ENCODE measurements at places on chromosomes 1 and 21.
A peak's percentile ranks its signal among the peaks of the same experiment; 100 is the strongest.

- no peak for DNase-seq
Measured at GRCh38 chr1:13443335-13443979, 33.2 kb downstream of the PRAMEF20 start.

GRCh38 chr1:26367441-26367840, 5.1 kb downstream of the ZNF683 start:
- DNase-seq = no peak

DNA sequence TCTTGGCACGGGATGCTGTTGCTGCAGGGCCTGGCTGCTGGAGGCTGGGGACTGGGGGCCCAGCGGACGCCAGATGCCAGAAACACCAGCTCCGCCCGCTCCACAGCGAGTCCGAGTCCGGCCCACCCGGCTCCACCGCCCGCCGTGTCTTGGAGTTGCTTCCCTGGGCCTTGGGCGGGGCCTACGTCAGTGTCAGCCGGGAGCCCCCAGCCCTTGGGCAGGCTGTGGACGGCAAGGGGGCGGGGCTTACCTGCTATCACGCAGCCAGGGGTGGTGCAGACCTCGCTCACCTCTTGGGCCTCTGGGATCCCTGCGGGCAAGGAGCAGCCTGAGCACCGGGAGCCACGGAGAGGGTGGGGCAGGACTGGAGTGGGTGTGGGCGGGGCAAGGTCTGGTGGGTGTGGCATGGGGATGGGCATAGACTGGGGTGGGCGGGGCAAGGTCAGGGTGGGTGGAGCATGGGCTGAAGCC, 21.8 kb downstream of the MMEL1 start:
- no peak for DNase-seq

DNA sequence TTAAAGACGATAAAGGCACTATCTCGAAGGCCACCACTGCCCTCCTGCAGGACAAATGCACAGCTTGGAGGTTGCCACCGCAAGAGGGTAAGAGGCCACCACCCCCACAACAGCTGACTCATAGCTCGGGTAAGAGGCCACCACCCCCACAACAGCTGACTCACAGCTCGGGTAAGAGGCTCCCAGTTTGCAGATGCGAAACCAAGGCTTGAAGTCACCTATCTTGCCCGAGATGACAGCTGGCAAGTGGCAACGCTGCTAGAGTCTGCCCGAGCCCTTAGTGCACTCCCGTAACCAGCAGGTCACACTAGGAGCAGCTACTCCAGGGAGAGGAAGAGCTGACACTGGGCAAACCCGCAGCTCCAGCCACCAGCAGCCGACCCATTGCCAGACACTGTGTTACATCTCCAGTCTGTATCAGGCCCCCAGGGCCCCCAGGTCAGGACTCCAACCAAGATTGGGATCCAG, 17.1 kb upstream of the SPSB1 start:
- DNase-seq = peak; percentile 34

DNA sequence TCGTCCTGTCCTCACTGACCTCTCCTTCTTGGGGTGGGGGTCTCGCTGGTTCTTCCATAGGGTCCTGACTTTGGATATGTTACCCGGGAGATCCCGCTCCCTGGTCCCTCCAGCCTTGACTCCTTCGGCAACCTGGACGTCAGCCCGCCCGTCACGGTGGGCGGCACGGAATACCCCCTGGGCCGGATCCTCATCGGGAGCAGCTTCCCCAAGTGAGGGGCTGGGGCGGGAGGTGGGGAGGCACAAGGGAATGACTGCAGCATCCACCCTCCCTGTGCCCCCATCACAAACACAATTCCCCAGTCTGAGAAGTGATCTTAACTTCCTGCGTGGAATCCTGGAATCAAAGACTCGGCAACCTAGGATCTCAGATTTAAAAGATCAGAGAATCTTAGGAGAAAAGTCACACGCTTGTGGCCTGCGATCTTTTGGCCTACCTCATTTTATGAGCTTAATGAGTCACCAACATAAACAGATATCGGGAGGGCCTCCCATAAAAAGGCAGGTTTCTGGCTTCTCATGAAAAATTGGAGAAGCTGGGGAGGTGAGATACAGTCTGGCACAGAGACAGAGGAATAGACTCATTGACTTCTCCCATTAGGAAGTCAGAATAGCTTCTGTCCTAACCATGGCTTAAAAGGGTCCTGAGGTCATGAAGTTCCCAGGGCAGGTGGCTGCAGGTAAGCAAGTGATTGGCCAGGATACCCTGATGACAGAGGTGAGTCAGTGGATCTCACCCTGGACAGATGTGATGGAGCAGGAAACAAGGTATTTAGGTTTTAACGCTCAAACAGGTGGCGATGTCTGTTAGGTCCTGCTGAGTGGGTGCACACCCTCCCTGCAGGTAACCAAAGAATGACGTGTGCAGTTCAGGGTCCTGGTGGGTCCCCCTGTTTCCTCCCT, 15.9 kb upstream of the PADI3 start:
- no peak for DNase-seq

GRCh38 chr1:153683854-153684253, 5.4 kb downstream of the NPR1 start:
- no peak for DNase-seq

DNA sequence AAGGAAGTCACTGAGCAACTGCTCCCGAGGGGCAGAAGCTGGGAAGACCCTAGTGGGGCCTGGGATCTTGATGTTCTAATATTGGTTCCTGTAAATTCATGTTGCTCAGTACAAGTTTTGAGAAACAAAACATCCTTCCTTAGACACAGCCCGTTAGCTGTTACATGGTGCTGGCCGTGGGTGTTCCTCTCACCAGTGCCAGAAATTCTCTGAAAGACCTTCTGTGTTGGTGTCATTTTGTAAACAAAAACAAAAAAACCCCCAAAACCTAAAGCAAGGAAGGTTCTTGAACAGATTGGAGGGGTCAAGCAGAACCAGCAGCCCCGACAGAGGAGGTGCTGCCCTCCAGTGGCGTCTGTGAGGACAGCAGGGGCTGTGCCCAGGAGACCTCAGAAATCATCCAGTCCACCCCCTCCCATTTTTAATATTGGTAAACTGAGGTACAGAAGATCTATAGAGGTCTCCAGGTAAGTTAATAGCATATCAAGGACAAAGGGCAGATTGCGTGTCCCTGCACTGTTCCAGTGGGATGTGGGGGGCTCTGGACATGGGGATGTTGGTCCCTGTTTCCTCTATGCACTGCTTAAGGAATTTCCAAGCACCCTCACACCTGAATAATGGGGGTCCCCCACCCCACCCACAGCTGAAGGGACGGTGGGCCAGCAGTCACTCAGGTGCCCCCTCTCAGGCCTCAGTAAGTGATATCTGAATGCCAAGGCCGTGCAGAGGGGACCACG, 38.2 kb downstream of the SLC2A7 start:
- peak; percentile 31 for DNase-seq

- DNase-seq = no peak
Measured at GRCh38 chr1:7636795-7637526, 134.1 kb upstream of the VAMP3 start.

- no peak for DNase-seq
Measured at GRCh38 chr1:97488530-97488929, 432.3 kb downstream of the DPYD start.

- DNase-seq = no peak
Measured at GRCh38 chr1:10272274-10272673, 61.9 kb downstream of the KIF1B start.

DNA sequence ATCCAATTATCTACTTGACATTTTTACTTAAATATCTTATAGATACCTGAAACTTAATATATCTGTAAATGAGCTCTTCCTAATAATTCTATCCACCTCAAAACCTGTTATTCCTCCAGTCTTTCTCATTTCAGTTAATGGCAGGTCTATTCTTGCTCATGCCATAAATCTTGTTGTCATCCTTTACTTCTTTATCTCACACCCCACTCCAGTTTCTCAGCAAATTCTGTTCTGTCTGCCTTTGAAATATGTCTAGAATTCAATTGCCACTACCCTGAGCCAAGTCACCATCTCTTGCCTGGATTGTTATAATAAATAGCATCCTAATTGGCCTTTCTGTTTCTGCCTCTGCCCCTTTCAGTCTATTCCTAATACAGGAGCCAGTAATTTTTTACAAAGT, 105.8 kb downstream of the MAN1A2 start:
- DNase-seq = no peak

DNA sequence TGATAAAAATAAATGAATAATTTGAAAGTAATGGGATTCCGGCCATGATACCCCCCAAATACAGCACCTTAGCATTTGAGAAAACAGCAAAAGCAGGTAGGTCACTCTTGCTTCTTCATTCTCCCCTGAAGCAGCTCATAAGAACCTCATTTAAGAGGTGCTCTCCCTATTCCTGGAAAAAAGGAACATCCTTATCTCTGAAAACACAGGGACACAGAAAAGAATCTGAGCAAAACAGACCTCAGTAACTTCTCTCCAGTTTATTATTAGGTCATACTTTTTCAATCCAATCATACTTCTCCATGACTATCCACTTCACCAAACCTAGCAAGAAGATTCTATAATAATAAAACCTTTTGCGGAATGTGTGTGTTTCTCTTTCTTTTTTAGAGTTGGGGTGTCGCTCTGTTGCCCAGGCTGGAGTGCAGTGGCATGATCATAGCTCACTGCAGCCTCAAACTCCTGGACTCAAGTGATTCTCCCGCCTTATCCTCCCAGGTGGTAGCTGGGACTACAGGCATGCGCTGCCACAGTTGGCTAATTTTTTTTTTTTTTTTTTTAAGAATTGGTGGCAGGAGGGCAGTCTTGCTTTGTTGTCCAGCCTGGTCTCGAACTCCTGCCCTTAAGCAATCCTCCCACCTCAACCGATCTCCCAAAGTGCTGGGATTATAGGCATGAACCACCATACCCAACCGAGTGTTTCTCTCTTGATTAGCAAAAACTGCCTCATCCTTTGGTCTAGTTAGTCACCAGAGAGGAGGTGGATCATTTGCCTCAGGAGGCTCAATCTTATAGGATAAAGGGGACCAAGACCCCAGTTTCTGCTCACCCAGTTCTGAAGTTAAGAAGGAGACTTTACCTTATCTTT, 10.6 kb upstream of the TRIM33 start:
- no peak for DNase-seq

- DNase-seq = no peak
Measured at GRCh38 chr1:170200621-170201397, 55.0 kb downstream of the NTMT2 start.

- no peak for DNase-seq
Measured at GRCh38 chr1:7550261-7550865, 220.7 kb upstream of the VAMP3 start.

GRCh38 chr21:35381743-35382310, 332.7 kb upstream of the RUNX1 start:
- no peak for DNase-seq

GRCh38 chr1:53450225-53450624, 9.0 kb upstream of the DMRTB1 start:
- DNase-seq = no peak

GRCh38 chr1:26083208-26083607, 15.8 kb upstream of the TRIM63 start:
- DNase-seq = no peak

- no peak for DNase-seq
Measured at GRCh38 chr1:150154143-150154542, 4.4 kb downstream of the PLEKHO1 start.

- DNase-seq = no peak
Measured at GRCh38 chr21:42247716-42248115, 28.8 kb downstream of the ABCG1 start.

DNA sequence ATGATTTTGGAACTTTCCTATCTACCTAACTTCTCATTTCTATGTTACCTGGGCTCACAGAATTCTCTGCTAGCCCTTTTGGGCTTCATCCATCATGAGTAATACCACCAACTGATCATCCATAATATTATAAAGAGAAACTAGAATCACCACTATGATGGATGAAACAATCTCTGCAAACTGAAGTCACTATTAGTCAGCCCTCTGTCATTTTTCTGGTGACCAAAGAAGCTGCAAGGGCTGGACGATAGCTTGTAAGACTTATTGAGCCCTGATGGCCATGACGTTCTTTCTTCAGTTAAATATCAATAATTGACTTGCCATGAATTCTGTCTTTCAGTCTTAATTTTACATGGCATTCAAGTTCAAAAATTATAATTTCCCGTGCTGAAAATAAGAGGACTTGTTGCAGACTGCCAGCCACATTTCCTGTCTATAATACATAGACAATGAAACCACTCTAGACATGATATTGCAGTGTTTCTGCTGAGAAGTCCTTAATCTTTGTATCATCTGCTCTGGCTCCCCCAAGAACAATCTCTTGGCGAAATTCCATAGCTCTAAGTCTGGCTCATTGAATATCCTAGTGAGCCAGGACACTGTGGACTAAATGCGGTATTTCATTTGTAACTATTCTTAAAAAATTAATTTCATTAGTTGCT, 655.0 kb upstream of the CAMK1G start:
- DNase-seq = no peak

DNA sequence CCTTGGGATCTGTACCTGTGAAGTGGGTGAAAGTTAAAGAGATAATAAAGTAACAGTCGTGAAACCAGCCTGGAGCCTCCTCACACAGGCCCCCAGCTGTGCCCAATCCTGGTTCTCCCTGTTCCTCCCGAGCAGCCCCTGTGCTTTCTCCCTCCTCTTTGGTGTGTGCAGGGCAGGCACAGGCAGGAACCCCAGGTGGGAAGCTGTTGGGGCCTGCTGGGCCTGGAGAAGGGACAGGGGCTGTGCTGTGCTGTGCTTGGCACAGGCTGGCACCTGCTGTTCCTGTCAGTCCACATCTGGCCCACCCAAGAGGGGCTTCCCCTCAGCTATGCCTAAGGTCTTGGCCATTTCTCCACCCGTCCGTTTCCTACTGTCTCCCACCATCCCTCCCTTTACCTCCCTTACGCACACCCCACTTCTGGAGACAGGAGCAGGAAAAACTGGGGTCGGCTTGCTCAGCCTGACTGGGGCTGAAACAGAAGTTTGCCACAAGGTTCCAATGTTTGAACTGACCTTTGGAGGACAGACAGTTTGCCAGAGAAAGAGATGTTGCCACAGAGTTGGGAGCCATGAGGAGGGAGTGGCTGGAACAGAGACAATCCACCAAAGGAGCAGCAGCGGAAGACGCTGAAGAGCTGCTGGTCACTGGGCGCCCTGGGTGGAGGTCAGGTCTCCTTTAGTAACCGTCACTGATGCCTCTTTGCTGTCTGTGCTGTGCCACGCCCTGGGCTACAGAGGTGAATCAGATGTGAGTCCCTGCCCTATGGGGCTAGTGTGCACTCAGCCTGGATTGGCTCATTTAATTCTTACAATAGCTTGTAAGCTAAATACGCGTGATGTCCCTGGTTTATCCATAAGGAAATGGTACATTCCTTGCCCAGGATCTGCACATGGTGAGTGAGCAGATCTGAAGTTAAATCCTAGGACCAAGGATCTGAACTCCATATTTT, 18.8 kb upstream of the ARTN start:
- no peak for DNase-seq

DNA sequence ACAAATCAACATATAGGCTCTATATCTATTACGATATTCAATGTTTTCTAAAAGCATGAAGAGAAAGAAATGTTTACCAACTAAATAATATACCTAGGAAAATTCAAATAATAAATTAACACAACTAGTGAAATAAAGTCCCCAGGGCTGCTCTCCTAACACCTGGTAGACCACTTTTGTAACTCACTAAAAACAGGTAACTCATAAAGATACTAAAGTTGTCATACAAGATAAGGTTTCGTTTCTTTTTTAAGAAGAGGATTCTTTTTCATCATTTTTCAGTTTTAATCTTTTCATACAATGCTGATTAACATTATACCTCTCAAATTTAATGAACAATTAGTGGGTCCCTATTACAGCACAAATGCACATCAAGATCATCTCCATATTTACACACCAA, 99.0 kb downstream of the ZZZ3 start:
- DNase-seq = no peak
